ENCODE measurements at places on chromosomes 11 and 22.

DNA sequence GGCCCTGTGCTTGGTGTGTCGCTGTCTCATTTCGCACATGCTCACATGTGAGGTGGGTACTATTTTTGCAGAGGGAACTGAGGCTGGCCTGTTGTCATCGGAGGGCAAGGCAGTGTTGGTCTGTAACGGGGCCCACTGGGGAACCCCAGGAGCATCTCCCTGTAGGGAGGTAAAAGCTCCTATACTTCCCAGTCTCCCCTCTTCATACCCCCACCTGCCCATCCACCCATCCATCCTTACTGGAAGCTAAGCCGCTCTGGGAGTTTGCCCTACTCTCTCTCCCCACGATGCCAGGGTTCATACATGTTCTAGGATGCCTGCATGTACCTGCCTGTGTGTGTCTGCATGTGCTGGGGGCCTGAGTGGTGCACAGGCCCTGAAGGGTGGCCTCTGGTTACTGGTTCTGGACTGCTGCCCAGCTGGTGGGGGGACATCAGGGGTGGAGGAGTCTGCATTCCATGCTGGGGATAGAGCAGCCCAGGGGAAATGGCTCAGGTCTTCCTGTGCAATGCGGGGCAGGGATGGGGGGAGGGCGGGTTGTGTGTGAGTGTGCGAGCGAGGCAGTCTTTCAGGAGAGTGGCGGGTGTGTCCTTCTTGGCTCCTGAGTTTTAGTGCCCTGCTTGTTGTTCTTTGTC lies 77.7 kb downstream of the PKNOX2 start:
- no peak for DNase-seq

- no peak for DNase-seq
Observed at GRCh38 chr11:88183233-88183632, 8.0 kb upstream of the RAB38 start.

- no peak for DNase-seq
Observed at GRCh38 chr11:1076061-1076665, 1.5 kb downstream of the MUC2 start.

- no peak for DNase-seq
Observed at GRCh38 chr11:126732981-126733380, 267.6 kb downstream of the KIRREL3 start.

DNA sequence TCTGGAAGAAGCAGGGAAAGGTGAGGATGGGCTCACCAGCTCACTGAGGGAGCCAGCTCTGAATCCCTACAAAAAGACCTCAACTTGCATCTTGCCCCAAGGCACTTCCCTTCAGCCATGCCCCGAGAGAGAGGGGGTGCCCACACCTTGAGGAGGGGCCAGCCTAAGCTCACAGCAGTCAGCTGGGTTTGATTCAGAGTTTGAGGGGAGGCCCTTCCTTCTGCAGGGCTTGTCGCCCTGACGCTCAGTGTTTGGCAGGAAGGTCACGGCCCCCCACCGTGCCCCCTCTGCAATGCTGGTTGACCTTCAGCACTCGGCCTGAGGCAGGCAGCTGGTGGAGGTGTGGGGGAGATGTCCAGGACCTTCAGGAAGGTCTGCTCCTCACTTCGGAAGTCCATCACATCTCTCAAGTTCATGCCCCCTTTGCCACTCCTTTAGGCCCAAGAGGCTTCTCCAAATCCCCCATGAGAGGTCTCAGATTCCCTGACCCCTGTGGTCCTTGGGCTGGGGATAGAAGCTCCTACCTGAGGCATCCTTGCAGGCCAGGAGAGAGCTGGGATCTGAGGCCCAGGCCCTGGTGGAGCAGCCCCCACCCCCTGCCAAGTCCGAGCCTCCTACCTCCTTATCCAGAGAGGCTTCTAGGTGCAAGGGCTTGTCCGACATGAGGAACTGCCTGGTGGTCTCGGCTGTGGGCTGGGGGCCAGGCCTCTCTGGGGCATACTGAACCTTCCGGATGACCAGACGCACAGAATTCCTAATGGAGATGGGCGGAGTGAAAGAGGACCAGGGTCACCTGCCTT lies 37.6 kb downstream of the TPBGL start:
- DNase-seq, result no peak

- DNase-seq, result no peak
Observed at GRCh38 chr11:47867823-47868222, 19.7 kb upstream of the NUP160 start.

Data from AG09309 (cell line).